ENCODE measurements at places on chromosomes 7 and 10.

DNA sequence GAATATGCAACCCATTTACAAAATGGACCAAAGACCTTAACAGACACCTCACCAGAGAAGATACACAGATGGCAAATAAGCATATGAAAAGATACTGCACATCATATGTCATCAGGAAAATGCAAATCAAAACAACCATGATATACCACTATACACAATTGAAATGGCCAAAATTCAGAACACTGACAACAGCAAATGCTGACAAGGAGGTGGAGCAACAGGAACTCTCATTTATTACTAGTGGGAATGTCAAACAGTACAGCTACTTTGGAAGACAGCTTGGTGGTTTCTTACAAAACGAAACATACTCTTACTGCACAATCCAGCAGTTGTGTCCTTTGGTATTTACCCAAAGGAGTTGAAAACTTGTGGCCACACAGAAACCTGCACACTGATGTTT lies 50.0 kb upstream of the PCGF5 start:
- DNase-seq = no peak

DNA sequence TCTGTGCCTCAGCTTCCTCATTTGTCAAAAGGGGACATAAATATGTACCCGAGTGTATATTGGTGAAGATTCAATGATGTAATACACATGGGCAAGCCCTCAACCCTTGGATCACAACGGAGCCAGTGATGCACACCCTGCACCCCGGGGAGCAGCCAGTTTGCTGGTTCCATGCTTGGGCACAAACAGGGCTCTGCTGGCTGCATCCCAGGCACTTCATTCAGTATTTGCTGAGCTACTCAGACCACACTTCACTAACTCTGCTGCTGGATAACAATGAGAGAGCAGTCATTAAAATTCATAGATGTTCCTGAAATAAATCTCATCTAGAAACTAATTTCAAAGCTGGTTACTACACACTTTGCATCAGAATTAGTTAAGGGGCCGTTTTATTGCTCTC lies 72.0 kb downstream of the SCRN1 start:
- no peak for DNase-seq

GRCh38 chr10:101066146-101066895 lies 4.5 kb downstream of the KAZALD1 start:
- no peak for DNase-seq

GRCh38 chr7:36651404-36651803 lies 72.9 kb downstream of the AOAH start:
- no peak for DNase-seq

- no peak for DNase-seq
These were observed 58.1 kb downstream of the CTBP2 start for GRCh38 chr10:125102246-125102645.
